ENCODE measurements at places on chromosomes 4 and X.

DNA sequence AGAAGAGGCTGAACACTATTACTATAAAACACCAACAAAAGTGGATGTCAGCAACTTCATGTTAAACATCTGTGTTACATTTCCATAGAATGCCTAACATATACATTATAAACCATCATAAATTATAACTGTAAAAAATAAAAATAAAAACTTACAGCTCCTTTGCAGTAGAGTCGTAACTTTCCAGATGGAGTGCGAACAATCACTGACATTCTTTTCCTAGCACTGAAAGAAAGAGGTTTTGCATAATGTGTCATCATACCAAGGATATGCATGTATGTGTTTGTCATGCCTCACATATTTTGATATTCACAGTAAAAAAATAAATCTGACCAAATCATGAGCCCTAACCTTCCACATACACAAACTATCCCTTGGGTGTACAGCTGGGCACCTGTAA, 113.1 kb downstream of the ATP8A1 start:
- no peak for DNase-seq

DNA sequence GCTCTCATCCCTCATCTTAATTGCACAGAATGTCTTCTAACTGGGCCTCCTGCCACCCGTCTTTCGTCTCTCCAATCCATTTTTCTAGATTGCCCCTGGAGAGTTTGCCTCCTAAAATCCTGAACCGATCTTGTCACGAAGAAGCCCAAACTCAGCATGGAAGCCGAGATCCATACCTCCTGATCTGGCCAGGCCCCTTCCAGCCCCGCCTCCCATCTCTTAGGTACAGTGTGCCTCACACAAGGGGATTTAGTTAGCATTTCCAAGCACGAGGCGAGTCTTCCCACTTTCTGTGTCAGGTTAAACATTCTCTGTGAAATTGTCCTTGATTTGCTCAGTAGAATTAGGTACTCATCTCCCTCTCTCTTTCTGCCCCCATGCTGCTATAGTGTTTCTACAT, 80.0 kb upstream of the TENM3 start:
- DNase-seq: no peak

- no peak for DNase-seq
Observed at GRCh38 chr4:57191523-57192034, 81.4 kb upstream of the IGFBP7 start.

DNA sequence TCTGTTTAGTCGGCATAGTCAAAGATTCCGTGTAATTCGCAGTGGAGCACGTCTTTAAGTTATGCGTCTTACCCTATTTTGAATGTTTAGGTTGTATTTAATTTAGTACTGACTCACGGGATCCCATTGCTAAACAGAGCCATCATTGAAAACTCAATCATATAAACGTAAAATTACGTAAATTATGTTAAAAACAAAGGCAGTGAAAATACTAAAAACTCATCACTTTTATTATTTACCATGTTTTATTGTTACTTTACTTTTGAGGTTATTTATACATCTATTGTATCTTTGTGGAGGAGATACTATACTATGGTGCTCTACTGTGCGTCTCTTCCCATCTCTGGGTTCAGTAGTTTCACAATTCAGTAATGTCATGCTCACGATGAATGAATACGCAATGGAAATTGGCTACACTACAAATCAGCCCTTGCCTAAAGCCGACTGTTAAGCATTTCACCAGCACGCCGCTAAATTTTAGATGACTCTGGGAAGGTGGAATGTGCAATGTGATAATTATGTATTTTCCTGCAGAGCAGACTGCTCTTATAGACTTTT, 944 bp downstream of the FUNDC2 start:
- DNase-seq: peak; percentile 67

DNA sequence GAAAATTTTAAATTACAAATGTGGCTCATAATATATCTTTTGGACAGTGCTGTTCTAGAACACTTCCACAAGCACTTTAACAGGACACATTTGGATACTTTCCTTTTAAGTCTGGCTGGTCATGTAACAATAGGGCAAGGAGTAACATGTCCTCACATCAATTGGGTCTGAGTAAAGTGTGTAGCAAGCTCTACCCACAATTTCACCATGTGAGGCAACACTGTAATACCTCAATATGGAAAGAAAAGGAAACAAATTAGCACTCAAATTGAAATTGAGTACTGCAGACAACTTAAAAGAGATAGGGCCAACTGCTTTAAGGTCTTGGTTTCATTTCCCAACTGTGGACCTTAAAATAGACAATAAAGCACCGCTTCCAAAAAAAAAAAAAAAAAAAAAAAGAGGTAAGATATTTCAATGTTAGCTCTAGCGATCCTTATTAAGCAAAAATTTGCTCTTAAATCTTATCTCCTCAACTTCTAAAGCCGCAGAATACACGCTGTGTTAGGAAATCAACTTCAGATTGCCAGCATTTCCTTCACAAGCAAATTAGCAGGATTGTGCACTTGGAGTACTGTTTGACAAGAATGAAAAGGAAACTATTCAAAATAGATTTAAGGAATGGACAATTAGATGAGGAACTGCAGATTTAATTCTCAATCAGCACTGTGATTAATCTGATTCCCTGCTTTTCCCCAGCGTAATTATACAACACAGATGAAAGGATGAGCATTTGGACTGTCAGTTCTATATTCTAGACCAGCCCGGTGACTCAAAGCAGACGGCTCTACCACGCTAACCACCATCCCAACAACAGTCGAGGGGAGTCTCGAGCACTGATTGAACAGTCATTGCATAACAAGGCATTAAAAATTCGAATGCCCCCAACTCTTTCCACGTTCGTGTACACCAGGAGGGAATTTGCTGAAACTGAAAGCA, 1.6 kb downstream of the CASK start:
- DNase-seq: peak; percentile 54

DNA sequence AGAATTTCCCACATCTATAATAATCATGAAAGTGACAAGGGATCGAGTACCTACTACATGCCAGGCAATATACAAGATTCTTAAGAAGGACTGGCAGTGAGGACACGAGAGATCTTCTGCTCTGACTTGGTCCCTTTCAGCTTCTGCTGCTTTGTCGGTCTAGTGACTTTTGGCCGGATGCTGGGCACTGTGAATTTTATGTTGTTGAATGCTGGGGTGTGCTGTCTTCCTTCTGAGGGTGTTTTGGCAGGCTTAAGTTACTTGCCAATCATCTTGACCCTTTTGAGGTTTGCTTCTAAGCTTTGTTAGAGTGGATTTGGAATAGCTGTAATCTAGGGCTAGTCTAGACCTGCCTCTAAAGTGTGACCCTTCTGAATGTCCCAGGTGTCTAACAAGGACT, 23.5 kb downstream of the NAT8L start:
- no peak for DNase-seq

DNA sequence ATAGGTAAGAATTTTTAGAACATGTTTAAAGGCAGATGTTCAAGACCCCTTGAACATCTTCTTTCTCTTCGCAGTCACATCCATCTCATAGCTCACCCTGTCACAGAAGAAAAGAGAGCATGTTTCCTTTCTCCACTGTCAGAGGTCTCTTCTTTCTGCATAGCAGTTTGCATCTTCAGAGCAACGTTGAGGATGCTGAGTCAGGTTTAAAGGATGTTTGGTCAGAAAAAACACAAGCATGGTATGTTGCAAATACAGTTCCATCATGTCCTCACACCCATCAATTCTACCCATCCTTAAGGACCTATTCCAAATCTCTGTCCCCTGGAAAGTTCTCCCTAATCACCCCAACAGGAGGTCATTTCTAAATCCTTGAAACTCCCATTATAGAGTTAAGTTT, 84.8 kb downstream of the STOX2 start:
- DNase-seq: no peak

GRCh38 chr4:57333684-57334083, 223.5 kb upstream of the IGFBP7 start:
- DNase-seq: no peak

GRCh38 chr4:138078253-138078652, 163.9 kb downstream of the SLC7A11 start:
- DNase-seq: peak; percentile 2

DNA sequence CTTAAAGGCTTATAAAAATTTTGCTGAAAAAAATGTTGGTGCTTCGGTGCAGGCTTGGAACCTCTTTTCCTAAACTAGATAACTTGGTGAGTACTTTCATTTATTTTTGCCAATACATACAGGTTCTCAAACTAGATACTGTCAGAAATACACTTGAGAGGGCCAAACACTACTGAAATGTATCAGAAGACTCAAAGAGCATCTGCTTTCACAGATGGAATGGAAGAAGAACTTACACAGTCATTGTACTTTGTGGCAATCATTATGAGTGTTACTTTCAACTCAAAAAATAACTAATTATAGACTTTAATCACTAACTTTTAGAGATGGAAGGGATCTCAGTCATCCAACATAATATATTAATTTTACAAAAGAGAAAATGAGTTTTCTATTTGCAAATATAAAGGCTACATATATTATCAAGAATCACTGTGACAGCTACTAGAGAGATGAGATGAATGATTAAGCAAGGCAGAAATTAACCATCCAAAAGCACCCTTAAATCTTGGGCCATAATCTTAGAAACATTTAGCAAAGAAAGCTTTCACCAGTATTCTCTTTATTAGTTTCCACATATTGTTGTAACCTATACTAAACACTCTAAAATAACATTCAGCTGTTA, 1.0 kb downstream of the ENAM start:
- DNase-seq: no peak

- DNase-seq: no peak
Observed at GRCh38 chrX:9665113-9665512, 100.5 kb downstream of the GPR143 start.

DNA sequence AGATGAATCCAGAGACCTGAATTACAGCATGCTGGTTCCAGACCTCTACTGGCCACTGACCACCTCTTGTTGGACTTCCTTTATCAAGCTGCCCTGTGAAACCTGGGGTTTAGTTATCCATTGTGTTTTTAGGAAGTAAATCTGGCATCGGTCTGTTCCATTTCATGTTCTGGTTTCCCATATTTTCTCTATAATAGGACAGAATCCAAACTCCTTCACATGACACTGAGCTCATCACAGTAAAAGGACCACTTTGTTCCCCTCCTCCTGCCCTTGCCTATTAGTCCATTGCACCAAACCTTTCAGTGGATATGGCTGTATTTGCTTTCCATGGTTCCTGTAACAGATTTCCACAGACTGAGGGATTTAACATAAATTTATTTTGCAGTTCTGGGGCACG, 4.0 kb downstream of the MFAP3L start:
- no peak for DNase-seq

DNA sequence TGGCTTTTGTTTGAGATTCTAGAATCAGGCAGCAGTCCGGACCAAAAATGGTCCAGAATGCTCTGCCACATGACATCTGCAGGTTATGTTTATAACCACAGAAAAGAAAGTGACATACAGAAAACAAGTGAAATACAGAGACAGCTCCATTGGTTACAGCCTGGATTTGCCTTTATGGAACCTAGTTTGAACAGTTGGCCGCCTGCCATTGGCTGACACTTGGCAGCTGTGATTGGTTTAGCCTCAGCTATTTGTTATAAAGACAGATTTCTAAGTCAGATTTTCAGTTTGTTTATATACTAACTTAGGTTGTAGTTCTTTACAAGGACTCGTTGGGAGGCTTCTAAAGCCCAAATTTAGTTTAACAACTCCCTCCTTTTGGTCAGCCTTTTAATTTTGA, 40.8 kb upstream of the IL9R start:
- DNase-seq: no peak

DNA sequence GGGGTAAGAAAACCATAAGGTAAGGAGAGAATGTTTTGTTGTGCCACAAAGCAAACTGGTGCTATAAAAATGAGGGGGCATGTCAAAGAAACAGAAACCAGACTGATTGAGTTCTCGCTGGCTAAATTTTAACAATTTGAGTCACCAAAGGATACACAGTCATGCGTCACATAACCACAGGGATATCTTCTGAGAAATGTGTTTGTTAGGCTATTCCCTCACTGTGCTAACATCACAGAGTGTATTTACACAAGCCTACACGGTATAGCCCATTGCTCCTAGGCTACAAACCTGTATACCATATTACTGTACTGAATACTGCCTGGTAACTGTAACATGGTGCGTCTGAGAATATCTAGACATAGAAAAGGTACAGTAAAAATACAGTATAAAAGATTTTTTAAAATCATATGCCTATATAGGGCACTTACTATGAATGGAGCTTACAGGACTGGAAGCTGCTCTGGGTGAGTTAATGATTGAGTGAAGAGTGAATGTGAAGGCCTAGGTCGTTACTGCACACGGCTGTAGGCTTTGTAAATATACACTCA, 50.1 kb downstream of the FBXW7 start:
- peak; percentile 84 for DNase-seq

GRCh38 chr4:113094802-113095201, 45.3 kb downstream of the ANK2 start:
- DNase-seq: peak; percentile 48

- DNase-seq: no peak
Observed at GRCh38 chrX:133389975-133390374, 25.3 kb downstream of the GPC4 start.

- DNase-seq: no peak
Observed at GRCh38 chr4:69894186-69894585, 34.2 kb upstream of the SULT1E1 start.

GRCh38 chr4:98148856-98149255, 5.6 kb upstream of the STPG2 start:
- DNase-seq: peak; percentile 1

- peak; percentile 65 for DNase-seq
Observed at GRCh38 chr4:6548201-6548881, 26.6 kb upstream of the MAN2B2 start.

- no peak for DNase-seq
Observed at GRCh38 chr4:165294907-165295306, 32.6 kb upstream of the MSMO1 start.

GRCh38 chr4:108337923-108338322, 169.2 kb upstream of the LEF1 start:
- DNase-seq: peak; percentile 42

- DNase-seq: peak; percentile 55
Observed at GRCh38 chr4:144754562-144755410, 108.8 kb downstream of the HHIP start.

- no peak for DNase-seq
Observed at GRCh38 chrX:112769034-112769433, 71.6 kb downstream of the AMOT start.

GRCh38 chrX:110228453-110228852, 89.4 kb downstream of the AMMECR1 start:
- no peak for DNase-seq

GRCh38 chrX:19555683-19556082, 40.4 kb upstream of the MAP3K15 start:
- no peak for DNase-seq

- peak; percentile 36 for DNase-seq
Observed at GRCh38 chr4:112865443-112865842, 184.0 kb upstream of the ANK2 start.

- DNase-seq: peak; percentile 72
Observed at GRCh38 chr4:113423631-113424030, 337.9 kb downstream of the CAMK2D start.

- no peak for DNase-seq
Observed at GRCh38 chrX:3743801-3744439, 30.5 kb upstream of the PRKX start.

GRCh38 chrX:74232859-74233258, 71.1 kb upstream of the ZCCHC13 start:
- peak; percentile 61 for DNase-seq

Measured in ELR (cell line).